ENCODE measurements at places on chromosomes 1 and 21.

- no peak for DNase-seq
These were observed 43.1 kb downstream of the CLSTN1 start for GRCh38 chr1:9780554-9781110.

- DNase-seq, result no peak
These were observed 307.9 kb upstream of the PRMT6 start for GRCh38 chr1:106748606-106749005.

- DNase-seq, result no peak
These were observed 861.1 kb upstream of the ADAMTS5 start for GRCh38 chr21:27827972-27828371.

DNA sequence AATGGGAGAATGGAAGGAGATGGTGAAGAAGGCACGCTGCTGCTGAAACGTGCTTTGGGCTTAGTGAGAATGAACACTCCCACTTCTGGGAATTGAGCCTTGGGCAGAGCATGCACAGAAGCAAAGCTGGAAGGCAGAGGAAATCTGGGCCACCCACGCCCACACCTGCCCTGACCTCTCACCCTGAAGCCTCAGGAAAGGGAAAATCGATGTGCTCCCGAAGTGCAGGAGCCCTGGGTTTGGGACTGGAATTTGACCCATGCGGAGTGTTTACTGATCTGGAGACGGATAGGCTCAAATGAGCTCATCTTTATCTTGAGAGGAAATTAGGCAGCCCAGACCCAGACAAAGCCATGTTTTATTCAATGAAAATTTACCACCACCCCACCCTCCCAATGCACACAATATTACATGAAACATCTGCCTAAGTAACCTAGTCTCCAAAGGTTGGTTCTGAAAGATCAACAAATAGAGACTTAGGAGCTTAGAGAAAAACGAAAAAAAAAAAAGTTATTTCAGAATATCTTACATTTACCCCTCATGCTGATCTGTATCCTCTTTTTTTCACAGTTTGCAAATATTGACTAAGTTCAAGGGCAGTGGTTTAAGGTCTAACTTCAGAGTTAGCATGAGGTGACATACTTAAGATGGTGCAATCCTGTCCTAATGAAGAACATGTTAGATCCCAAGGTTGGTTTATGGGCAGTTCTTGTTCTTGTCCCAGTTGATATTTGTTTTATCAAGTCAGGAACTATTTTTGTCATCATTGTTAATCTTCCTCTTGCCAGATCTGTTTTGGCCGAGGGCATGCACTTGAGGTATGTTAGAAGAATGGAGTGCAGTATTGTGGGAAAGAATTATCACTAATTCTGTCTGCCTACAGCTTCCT lies 63.0 kb downstream of the PROX1 start:
- DNase-seq, result no peak

- no peak for DNase-seq
These were observed 15.3 kb downstream of the AGPAT3 start for GRCh38 chr21:43880111-43880985.

GRCh38 chr1:184185347-184185746 lies 133.8 kb downstream of the TSEN15 start:
- no peak for DNase-seq

DNA sequence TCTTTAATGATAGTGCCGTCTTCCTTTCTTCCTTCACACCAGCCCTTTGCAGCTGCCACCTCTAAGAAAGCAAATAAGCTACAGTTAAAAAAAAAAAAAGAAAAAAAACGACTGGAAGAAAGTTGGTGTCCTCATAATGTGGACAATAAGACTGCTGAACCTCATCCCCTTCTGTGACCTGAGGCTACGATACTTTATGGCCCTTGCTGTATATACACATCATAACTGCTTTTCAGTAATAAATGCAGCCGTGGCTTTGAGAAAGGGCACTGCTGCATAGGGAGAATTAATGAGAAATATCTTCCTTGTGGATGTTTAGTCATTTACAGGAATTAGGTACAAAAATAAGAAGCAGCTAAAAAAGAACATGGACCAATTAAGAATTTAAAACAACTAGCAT lies 333.8 kb upstream of the ADGRL2 start:
- DNase-seq, result no peak

DNA sequence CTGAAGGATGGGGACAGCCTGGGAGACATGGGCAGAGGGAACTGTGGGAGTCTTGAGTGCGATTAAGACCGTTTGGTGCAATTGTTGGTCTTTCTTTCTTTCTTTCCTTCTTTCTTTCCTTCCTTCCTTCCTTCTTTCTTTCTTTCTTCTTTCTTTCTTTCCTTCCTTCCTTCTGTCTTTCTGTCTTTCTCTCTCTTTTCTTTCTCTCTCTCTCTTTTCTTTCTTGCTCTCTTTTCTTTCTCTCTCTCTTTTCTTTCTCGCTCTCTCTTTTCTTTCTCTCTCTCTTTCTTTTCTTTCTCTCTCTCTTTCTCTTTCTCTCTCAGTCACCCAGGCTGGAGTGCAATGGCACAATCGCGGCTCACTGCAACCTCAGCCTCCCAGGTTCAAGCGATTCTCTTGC lies 2.9 kb upstream of the KLHDC9 start:
- DNase-seq, result no peak

DNA sequence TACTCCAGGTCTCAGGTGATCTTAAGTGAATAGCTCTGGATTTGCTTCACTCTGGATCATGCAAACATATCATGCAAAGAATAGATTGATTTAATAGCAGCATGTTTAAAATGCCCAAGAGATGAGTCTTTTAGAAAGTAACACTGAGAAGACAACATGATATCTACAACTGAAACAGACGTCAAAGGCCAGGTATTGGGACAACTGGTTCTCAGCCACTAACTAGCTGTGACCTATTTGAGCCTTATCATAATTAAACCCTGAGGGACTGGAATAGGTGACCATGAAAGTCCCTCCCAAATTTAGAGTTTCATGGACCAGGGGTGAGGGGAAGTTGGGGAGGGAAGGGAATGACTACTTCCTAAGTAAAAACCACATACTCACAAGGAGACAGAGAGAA lies 95.7 kb downstream of the NIBAN1 start:
- no peak for DNase-seq

GRCh38 chr21:27221077-27221476 lies 254.2 kb upstream of the ADAMTS5 start:
- DNase-seq, result no peak

DNA sequence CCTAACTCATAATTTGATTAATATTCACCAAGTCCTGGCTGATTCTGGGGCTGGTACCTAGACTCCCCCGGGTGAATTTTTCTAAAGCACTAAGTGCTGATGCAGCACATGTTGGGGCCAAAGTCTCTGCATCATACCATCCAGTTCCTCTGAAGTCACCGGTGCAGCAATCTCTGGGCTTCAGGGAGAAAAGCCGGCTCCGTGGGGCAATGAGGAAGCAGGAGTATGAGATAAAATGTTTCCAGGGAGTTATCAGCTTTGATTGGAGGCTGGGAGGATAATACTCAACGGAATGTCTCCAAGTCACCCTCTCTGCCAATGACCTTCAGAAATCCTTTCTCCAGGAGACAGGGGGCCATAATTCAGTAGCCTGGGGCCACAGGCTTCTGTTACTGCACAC lies 1.2 kb downstream of the FCAMR start:
- DNase-seq, result no peak
